ENCODE measurements at places on chromosomes 5 and 9.

- DNase-seq: no peak
Observed at GRCh38 chr9:129637102-129637501, 4.8 kb downstream of the ASB6 start.

GRCh38 chr5:175059687-175060211 is 335.4 kb downstream of the MSX2 start:
- no peak for DNase-seq

- DNase-seq: no peak
Observed at GRCh38 chr9:133124123-133124906, 3.3 kb upstream of the RALGDS start.

- no peak for DNase-seq
Observed at GRCh38 chr9:72913382-72914009, 39.4 kb downstream of the ALDH1A1 start.

DNA sequence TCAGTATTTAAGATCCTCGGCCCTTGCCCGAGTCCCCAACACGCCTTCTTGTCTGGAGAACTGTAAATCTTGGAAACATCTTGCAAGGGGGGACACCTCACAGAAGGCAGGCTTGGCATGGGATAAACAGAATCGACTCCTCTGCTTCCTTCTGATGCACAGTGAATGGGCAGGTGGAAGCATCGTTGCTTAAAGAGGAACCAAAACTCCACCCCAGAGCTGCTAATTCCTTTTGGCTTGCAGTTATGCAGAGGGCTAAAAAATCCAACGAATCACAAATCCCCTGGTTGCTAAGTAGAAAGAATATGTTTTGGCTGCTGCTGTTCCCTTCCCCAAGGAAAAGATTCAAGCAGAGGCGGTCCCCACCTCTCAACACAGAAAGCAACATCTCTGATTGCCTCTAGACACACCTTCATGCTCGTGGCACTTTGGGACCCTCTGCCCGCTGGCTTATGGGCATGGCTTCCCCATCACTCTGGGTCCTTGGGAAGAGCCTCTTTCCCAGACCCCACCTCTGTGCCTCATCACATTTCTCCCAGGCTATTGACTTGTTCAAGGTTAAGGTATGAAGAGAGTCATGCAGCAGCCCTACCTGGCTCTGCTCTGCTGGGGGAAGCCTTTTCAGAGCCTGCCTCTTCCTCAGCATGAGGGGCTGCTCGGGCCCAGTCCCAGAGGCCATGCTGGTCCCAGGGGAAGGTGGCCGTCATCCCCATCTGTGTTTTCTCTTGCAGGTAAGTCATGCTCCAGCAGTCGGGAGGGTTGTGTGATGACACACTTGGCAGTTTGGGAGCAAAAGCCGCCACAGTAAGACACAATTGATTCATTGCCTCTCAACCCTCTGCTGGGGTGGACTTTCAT is 137.1 kb downstream of the KCNIP1 start:
- no peak for DNase-seq

DNA sequence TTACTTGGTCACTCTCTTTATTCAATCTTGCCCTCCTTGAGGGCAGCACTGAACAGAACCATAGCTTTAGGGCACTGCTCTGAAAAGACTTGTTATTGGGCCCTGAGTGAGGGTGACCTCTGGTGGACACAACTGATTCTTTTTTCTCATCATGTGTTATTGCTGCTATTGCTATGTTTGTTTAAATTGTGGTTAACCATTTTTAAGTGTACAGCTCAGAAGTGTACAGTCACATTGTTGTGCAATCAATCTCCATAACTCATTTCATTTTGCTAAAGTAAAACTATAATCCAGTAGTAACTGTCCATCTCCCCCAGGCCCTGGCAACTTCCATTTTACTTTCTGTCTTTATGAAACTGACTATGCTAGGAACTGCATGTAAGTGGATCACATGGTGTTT is 351.1 kb upstream of the RIOK2 start:
- peak; percentile 89 for DNase-seq

- no peak for DNase-seq
Observed at GRCh38 chr9:122475717-122476116, 2.0 kb downstream of the OR1J1 start.

DNA sequence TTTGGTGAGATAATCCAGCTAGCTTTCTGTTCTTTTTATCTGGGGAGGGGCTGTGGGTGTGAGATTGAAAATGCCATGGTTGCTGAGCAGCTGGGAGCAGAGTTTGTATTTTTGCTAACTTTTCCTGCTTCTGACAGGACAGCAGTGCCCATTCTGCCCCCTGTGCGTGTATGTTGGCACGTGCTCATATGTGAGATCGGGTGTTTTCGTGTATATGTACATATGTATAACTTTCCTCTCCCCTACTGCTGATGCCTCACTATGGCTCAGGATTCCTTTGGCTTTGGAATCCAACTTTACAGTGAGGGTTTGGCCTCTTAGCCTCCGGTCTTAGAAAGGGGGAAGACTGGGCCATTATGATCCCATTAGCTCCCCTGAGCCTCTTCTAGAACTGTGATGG is 38.3 kb downstream of the RGS3 start:
- no peak for DNase-seq

GRCh38 chr5:115170134-115170928 is 623 bp upstream of the TRIM36 start:
- no peak for DNase-seq

GRCh38 chr5:133589286-133589685 is 23.1 kb downstream of the FSTL4 start:
- peak; percentile 17 for DNase-seq

GRCh38 chr9:133739408-133740280 is 1.5 kb upstream of the SARDH start:
- no peak for DNase-seq

DNA sequence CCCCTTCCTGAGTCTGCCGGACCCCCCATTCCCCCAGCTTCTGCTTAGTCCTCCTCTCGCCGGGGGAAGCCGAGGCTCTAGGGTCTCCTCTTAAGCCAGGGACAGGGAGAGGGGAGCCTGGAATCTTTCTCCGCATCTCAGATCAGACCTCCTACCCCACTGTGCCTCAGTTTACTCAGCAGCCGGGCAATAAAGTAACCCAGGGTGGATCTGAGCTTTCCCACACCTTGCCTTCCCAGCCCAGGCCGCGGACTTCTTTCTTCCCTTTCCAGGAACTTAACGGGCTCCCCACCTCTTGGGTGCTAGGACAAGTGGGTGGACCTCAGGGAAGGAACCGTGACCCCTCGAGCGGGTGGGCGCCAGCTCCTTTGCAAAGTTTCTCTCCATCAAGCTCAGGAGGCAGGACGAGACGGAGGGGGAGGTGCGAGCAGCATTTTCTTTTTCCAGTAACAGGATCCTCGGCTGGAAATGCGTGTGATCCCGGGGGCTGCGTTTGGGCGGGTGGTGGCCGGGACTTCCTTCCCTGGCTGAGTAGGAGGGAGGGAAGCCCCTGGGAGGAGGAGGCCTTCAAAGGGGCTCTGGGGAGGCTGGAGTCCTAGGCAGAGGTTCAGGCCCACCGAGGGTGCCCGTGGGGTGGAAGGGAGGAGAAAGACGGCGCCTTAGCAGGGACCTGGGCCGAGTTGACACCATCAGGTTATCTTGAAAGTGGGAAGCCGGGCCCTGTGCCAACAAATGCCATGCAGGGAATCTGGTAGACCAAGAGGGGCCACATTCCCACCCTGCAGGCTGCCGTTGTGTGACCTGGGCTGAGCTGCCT is 795 bp downstream of the DAB2IP start:
- no peak for DNase-seq

GRCh38 chr5:176697267-176697933 is 50.1 kb downstream of the TSPAN17 start:
- DNase-seq: no peak

DNA sequence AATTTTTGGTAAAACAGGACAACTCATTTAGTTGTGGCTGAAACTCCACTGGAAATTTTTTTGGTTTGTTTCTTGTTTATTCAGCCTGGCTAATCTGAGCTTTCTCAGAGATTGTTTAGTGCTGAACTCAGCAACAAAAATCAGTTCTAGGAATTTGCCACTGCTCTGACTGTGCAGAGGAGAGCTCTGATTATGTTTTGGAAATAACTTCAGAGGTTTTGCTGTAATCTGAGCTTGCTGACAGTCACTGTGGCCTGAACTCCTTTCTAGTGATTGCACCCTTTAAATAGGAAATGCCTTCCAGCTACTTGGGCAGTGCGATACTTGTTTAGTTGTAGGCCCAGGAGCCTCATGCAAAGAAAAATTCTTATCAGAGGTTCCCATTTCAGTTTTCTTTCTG is 60.2 kb downstream of the OSTF1 start:
- no peak for DNase-seq

- no peak for DNase-seq
Observed at GRCh38 chr9:4537581-4537980, 47.3 kb downstream of the SLC1A1 start.

DNA sequence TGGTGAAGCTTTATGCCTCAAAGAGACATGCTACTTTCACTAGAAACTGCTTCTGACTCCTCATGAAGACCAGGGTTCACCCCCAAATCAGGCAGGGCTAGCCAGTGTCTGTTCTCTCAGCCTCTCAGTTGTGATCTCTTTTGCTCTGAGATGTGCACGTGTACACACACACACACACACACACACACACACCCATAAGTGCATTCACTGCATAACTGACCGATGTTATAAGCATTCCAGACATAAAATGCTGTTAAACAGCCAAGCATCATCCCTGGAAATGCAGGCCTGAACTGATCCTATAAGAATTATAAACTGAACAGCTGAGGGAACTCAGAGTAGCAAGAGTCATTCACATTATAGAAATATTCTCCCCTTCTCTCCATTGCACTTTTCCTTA is 85.0 kb downstream of the FSTL4 start:
- DNase-seq: no peak

DNA sequence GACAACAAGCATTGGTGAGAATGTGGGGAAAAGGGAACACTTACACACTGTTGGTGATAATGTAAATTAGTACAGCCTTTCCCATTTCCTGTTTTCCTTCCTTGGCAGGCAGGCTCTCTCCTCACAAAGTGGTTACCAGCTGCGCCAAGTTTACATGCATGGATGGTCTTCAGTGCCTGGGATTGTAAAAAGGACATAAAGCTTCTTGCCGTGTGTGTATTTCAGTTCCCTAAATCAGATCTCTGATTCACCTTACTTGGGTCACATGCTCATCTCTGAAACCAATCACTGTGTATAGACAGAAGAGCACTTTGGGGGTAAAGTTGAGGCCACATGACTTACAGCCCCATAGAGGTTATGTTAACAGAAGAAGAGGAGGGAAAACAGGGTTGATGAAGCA is 92.8 kb downstream of the CAVIN4 start:
- no peak for DNase-seq

GRCh38 chr5:56440871-56441740 is 208.0 kb upstream of the ANKRD55 start:
- peak; percentile 56 for DNase-seq

GRCh38 chr5:97525780-97526179 is 342.7 kb upstream of the RIOK2 start:
- DNase-seq: no peak

DNA sequence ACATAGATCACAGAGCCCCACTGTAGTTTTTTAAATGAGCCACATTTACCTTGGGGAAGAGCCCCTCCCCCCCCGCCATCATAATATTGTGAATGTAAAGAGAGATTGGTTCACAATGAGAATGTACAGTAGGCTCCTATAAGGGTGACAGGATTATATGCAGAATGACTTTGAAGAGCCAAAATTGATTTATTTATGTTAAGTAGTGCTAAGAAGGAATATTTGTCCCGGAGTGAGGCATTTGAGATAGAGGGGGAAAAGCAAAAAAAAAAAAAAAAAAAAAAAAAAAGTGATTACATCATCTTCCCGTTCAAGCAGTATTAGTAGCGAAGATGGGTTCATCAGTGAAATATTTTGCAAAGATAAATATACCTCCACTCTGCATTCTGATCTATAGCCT is 73.9 kb downstream of the PIK3R1 start:
- peak; percentile 23 for DNase-seq

- DNase-seq: no peak
Observed at GRCh38 chr5:14342306-14342705, 199.2 kb downstream of the TRIO start.

- DNase-seq: no peak
Observed at GRCh38 chr5:69326365-69326764, 6.2 kb downstream of the CCDC125 start.

Data from SW480 (cell line).